ENCODE measurements at places on chromosomes 7 and 10.

DNA sequence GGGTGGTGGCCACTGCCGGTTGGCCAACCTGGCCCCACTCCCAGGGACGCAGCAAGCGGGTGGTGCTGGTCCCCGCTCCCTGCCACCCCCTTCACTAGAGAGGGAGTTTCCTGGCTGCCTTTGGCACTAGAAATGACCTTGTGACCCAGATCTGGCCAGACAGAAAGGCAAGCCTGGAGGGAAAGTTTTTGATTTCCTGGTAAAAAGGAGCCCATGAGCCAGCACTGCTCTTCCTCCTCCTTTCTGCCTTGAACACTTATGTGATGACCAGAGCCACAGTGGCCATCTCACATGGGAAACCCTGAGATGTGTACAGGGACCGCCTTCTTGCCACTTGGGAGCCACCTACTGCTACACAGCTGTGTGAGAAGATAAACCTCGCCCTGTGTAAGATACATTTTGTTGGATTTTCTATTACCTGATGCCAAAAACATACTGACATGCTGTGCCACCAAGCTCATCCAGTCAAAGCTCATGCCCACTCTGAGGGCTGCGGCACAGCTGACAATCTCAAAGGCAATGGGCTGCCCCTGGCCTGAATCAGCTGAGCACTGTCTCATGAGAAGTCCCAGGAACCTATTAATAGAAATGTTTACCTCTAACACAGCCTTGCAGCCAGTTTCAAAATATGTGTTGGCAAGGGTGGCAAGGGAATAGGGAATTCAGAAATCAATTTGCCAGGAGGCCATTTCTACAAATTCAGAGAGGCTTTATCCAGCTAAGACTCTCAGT lies 94.0 kb downstream of the CYTH3 start:
- peak overlapping the region; percentile 52 for H3K27ac ChIP-seq
- DNase-seq: peak; percentile 29
- peaks cover 61% of the 10 kb centered on the region for H3K4me1 ChIP-seq
- peaks cover 5% of the 10 kb centered on the region for H3K36me3 ChIP-seq
- no peaks in the 10 kb centered on the region for H3K27me3 ChIP-seq
- peak overlapping the region; percentile 41 for H3K4me3 ChIP-seq

GRCh38 chr7:29765490-29765889 lies 40.8 kb upstream of the WIPF3 start:
- no peak overlapping the region for H3K27ac ChIP-seq
- H3K4me3 ChIP-seq: no peak overlapping the region
- H3K36me3 ChIP-seq: no peaks in the 10 kb centered on the region
- no peaks in the 10 kb centered on the region for H3K4me1 ChIP-seq

GRCh38 chr7:137000621-137001020 lies 132.2 kb downstream of the CHRM2 start:
- H3K4me1 ChIP-seq: no peaks in the 10 kb centered on the region
- H3K27ac ChIP-seq: no peak overlapping the region
- no peaks in the 10 kb centered on the region for H3K36me3 ChIP-seq
- no peaks in the 10 kb centered on the region for H3K27me3 ChIP-seq
- no peak for DNase-seq

- H3K4me3 ChIP-seq: no peak overlapping the region
- DNase-seq: no peak
- H3K27ac ChIP-seq: no peak overlapping the region
- peaks cover 27% of the 10 kb centered on the region for H3K4me1 ChIP-seq
- H3K27me3 ChIP-seq: no peaks in the 10 kb centered on the region
Observed at GRCh38 chr7:32164341-32164996, 94.3 kb upstream of the PDE1C start.

DNA sequence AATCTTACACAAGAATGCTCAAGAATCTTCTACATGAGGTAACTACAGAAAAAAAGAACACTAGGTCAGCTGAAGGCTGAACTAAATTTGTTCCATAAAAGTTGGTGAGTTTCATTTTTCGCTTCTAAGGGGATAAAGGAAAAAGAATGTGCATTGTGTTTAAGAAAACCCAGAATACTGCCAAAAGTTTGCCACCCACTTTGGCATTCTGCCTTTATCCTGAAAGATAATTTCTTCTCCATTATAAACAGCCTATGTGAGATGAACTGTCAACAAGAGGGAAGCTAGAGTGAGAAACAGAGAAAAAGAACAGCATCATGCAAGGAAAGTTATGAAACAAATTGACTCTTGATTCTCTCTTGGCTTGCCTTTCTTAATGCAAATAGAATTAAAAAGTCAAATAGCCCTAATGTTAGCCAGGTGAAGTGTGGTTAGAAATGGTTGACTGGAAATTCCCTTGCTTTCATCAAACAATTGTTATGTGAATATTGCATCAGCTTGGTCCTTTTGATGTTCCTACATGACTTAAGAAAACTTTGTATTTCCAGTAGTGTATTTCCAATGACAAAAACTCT lies 25.8 kb downstream of the STEAP1 start:
- H3K36me3 ChIP-seq: no peaks in the 10 kb centered on the region
- no peak overlapping the region for H3K27ac ChIP-seq
- H3K4me3 ChIP-seq: no peak overlapping the region
- H3K27me3 ChIP-seq: no peaks in the 10 kb centered on the region
- no peak for DNase-seq
- H3K4me1 ChIP-seq: no peaks in the 10 kb centered on the region

- H3K27ac ChIP-seq: no peak overlapping the region
- no peaks in the 10 kb centered on the region for H3K36me3 ChIP-seq
- no peaks in the 10 kb centered on the region for H3K27me3 ChIP-seq
- H3K4me1 ChIP-seq: no peaks in the 10 kb centered on the region
- no peak overlapping the region for H3K4me3 ChIP-seq
Observed at GRCh38 chr7:24442170-24442777, 131.0 kb upstream of the PALS2 start.

DNA sequence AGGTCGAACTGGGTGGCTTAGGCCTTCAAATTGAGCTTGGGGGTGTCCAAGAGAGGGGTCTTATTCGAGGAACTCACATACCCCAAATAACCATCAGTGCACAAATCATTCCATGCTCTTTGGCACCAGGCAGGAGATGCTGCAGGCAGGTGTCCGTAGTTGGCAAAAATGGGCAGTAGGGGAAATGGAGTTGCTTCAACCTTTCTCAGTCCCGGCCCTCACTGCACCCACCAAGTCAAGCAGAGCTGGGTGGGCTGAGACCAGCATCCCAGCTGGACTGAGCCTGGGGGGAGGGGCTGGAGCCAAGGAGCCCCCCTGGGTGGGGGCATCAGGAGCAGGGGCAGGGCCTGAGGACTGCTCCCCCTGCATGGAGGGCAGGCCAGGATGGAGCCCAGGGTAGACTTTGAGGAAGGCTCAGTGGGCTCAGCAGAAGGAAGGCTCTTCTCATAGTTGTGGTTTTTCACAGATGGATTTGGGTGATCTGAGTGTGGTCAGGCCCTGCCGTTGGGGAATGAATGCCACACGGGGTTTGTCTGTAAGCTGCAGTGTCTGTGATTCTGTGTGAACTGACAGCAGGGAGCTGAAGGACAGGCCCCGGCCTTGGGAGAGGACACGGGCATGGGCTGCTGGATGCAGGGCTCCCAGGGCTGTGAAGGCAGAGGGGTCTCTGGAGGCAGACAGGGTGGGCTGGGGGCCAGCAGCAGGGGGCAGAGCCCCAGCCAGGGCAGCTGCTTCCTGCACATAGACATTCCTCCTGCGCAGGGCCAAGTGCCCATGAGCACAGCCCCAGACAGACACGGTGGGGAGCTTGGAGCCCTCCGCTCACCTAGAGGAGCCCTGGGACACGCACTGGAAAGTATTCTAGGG lies 144.5 kb downstream of the ADCY1 start:
- no peak for DNase-seq
- H3K27ac ChIP-seq: no peak overlapping the region
- no peaks in the 10 kb centered on the region for H3K27me3 ChIP-seq

GRCh38 chr7:79692015-79692414 lies 238.5 kb upstream of the MAGI2 start:
- no peaks in the 10 kb centered on the region for H3K36me3 ChIP-seq
- H3K4me3 ChIP-seq: no peak overlapping the region
- no peaks in the 10 kb centered on the region for H3K27me3 ChIP-seq
- no peak for DNase-seq

- no peak overlapping the region for H3K27ac ChIP-seq
- peaks cover 3% of the 10 kb centered on the region for H3K4me1 ChIP-seq
- H3K36me3 ChIP-seq: no peaks in the 10 kb centered on the region
- no peaks in the 10 kb centered on the region for H3K27me3 ChIP-seq
- H3K4me3 ChIP-seq: no peak overlapping the region
Observed at GRCh38 chr7:30093420-30093952, 41.3 kb upstream of the MTURN start.

GRCh38 chr7:67625257-67625737 lies 628.7 kb downstream of the TYW1 start:
- peak; percentile 12 for DNase-seq
- H3K4me1 ChIP-seq: no peaks in the 10 kb centered on the region
- H3K4me3 ChIP-seq: no peak overlapping the region

- no peaks in the 10 kb centered on the region for H3K36me3 ChIP-seq
- no peaks in the 10 kb centered on the region for H3K27me3 ChIP-seq
- no peak for DNase-seq
- H3K27ac ChIP-seq: no peak overlapping the region
- H3K4me3 ChIP-seq: no peak overlapping the region
Observed at GRCh38 chr7:128904381-128905197, 5.9 kb downstream of the KCP start.

DNA sequence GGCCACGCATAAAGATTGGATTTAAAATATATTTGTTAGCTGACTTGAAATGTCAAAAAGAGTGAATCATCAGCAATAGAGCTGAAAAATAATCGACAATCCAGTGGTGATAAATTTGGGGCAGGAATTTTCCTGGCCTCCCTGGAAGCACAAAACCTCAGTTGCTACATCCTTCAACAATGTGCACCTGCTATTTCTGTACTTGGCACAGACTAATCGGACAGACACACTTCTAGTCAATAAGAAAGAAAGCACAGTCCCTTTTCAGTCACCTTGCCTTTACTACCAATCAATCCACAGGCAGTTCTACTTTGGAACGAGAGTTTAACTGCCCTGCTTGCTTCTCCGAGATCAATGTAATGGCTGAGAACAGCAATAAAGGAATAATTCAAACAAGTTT lies 96.7 kb upstream of the NOBOX start:
- no peaks in the 10 kb centered on the region for H3K36me3 ChIP-seq
- no peaks in the 10 kb centered on the region for H3K4me1 ChIP-seq
- no peak for DNase-seq

DNA sequence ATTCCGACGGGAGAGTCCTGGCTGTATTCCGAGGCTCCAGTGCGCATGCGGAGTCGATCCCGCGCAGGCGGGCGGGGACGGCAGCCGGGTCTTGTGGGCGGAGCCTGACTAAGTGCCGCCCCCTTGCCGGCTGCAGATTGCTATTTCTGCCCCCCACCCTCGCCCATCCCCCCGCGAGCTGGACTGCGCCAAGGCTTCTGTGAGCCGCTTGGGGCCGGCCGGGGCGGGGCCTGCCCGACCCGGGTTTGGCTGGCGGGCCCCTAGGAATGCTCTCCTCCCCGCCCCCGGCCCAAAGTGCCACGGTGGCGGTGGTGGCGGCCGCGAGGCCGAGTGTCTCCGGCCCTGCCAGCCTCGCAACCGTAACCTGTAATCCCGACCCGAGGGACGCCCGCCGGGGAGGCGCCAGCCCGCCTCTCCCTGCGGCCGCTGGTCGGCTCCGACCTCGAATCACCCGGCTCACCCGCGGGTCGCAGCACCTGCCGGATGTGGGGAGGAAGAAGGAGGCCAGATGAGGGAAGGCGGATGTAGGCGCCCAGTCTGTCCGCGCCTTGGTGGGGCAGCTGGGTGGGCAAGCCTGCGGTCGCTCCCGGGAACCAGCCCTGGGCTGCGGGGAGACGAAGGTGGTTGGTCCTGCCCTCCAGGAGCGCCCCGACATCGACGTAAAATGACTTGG lies 702 bp upstream of the KAZALD1 start:
- H3K4me1 ChIP-seq: peaks cover 18% of the 10 kb centered on the region
- peak overlapping the region; percentile 90 for H3K4me3 ChIP-seq
- peak overlapping the region; percentile 98 for H3K27ac ChIP-seq
- H3K27me3 ChIP-seq: no peaks in the 10 kb centered on the region
- DNase-seq: peak; percentile 84

Measured in thoracic aorta (tissue), 2 donors.